ENCODE measurements at places on chromosomes 1 and 21.

DNA sequence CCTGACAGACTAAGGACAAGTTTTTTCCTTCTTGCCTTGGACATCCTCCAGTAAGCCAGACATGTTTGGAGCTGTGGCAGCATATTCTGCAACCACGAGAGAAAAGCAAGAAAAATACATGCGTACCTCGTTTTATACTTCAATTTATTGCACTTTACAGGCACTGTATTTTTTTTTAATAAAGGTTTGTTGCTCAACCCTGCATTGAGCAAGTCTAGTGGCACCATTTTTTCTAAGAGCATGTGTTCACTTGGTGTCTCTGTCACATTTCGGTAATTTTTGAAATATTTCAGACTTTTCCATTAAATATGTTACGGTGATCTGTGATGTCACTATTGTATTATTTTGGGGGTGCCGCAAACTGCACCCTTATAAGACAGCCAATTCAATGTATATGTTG, 2.1 kb upstream of the SSX2IP start:
- no peak for DNase-seq

- DNase-seq: no peak
Measured at GRCh38 chr1:34695580-34695979, 59.3 kb upstream of the GJB5 start.

- no peak for DNase-seq
Measured at GRCh38 chr1:95584315-95584714, 350.3 kb downstream of the RWDD3 start.

DNA sequence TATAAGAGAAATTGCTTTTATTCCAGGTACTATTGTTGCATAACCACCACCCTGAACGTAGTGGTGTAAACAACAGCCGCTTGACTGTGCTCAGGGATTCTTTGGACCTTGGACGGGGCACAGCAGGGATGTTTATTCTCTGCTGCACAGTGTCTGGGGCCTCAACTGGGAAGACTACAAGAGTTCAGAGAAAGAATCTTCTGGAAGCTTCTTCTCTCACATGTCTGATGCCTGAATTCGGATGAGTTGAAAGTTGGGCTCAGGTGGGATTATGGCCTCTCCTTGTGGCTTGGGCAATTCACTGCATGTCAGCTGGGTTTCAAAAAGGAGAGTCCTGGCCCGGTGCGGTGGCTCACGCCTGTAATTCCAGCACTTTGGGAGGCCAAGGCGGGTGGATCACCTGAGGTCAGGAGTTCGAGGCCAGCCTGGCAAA, 19.0 kb upstream of the SSBP3 start:
- DNase-seq: no peak

DNA sequence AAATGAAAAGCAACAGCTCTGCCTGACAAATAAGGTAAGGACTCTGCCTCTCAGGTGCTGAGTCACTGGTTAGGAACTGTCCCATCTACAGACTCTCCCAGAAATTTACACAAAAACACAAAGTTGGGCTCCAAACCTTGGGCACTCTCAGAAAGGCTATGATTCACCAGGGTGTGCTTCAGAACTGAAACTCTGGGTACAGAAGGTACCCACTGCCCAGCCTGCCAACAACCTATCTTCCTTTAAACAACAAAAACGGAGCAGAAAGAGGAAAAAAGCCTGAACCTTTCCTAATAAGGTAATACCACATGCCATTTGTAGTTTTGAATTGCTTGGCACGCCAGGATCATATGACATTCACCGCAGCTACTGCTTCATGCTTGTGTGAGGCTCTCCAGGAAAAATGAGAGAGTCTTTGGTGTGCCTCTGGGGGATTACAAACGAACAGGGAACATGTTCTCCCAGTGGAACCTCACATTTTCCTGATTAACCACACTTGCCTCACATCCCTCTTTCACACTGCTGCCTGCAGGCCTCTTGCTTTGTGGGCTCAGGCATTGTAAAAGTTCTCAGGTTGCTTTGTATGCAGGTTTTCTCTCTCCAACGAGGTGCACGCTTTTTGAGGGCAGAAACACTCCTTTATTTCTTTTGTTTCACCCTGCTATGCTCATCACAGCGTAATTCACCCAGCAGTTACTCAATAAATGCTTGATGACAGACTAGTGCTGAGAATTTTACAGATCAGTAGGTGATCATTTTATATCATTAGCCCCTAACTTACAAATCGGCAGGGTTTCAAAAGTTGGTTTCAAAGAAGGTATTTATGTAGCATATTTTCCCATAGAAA, 65.1 kb downstream of the GADD45A start:
- DNase-seq: no peak

- peak; percentile 17 for DNase-seq
Measured at GRCh38 chr1:86356247-86356646, 39.9 kb downstream of the ODF2L start.

DNA sequence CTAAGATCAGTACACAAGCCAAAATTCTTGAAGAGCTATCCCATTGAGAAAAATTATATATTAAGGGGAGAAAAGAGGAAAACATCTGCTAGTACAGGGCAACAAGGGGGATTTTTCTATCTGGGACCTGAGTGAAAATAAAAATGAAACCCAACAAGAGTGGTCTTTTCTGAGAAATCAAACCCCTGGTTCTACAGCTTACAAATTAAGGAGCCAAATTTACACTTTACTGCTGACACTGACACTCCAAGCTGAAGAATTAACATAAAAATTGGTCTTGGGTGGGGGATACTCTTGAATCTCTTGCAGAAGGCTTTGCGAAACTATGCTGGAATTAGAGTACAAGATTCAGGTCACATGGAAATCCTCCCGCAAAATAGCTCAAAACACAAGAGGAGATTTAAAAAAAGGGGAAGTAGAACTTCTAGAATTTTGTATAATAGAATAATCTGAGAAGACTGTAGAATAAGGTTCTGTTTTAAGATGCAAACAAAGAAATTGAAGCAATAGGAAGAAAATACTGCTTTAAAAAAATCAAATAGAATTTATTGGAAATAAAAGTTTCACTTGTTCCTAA, 32.1 kb upstream of the HSPA13 start:
- no peak for DNase-seq
